Activated CD4-positive, alpha-beta memory T cell treated with anti-CD3 and anti-CD28 coated beads, Interleukin-2, amount 10 ng/mL, durations not matched to agents 7 days and 5 days (primary cell): ENCODE measurements at places on chromosomes 3 and 15.

- H3K36me3 ChIP-seq = no peaks in the 10 kb centered on the region
- DNase-seq = no peak
- H3K4me3 ChIP-seq = no peak overlapping the region
- H3K27me3 ChIP-seq = no peaks in the 10 kb centered on the region
- H3K4me1 ChIP-seq = no peaks in the 10 kb centered on the region
Observed at GRCh38 chr15:47614360-47615011, 102.8 kb upstream of the SEMA6D start.

DNA sequence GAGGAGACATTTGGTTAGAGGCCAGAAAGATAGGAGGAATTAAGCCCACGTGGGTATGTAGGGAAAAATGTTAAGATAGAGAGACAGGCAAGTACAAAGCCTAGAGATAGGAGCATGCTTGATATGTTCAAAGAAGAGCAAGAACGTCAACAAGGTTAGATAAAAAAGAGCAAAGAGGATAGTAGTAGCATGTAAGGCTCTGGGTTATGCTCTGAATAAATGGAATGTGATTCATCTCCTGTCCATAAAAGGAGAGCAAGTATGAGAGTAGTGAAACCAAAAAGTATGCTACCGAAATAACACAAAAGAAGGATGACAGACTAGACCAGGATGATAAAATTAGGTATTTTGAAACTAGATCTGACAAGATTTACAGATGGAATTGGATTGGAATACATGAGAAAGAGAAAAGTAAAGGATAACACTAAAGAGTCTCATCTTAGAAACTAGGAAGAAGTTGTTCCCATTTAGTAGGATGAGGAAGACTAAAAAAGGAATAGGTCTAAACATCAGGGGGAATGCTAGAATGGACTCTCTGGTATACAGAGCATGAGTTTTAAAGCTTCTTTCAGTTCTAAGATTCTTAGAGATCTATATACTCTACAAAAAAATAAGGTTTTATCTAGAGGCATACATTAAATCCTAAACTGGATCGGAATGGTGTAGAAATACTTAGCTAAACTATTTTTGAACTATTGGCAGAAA lies 59.1 kb downstream of the TRPM7 start:
- peaks cover 43% of the 10 kb centered on the region for H3K36me3 ChIP-seq
- peak overlapping the region; percentile 44 for H3K27ac ChIP-seq
- H3K27me3 ChIP-seq = no peaks in the 10 kb centered on the region
- no peak overlapping the region for H3K4me3 ChIP-seq

GRCh38 chr15:90934256-90934948 lies 683 bp upstream of the UNC45A start:
- peak; percentile 92 for DNase-seq
- peak overlapping the region; percentile 96 for H3K27ac ChIP-seq
- H3K4me3 ChIP-seq = peak overlapping the region; percentile 83
- H3K4me1 ChIP-seq = peaks cover 55% of the 10 kb centered on the region
- no peaks in the 10 kb centered on the region for H3K27me3 ChIP-seq
- H3K36me3 ChIP-seq = peaks cover 33% of the 10 kb centered on the region

GRCh38 chr3:155154255-155154654 lies 74.1 kb downstream of the MME start:
- no peaks in the 10 kb centered on the region for H3K27me3 ChIP-seq
- H3K36me3 ChIP-seq = no peaks in the 10 kb centered on the region
- no peak overlapping the region for H3K4me3 ChIP-seq
- no peak overlapping the region for H3K27ac ChIP-seq
- DNase-seq = no peak

- H3K36me3 ChIP-seq = no peaks in the 10 kb centered on the region
- no peak for DNase-seq
- no peaks in the 10 kb centered on the region for H3K27me3 ChIP-seq
Observed at GRCh38 chr3:75396316-75396802, 267.8 kb upstream of the FRG2C start.

DNA sequence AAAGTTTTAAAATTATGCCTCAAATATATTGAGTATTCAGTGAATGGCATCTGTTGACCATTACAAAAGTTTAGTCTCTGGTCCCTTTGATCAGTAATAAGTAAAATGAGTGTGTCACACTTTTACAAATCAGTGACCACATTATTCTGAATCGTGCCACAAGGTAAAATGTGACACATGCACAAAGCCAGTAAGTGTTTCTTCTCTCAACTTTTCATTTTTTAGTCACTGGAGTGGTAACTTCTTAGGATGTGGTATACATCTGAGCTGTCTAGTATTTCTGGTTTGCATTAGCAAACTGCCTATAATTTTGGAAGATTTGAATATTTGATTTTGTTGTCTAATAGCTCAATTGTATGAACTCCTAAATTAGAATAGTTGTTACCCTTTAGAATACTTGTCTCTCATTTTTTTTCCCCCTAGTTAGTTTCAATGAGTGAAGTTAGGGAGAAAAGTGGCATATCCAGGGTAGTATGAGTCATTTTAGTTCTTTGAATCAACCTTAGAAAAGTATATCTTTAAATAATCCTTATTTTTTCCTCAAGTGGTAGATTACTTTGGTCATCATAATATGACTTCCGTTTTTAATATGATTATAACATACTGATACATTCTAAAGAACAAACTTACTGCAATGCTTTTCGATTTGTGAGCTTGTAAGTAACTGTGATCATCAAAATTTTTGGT lies 18.1 kb downstream of the DNAJC13 start:
- no peak for DNase-seq
- peak overlapping the region; percentile 6 for H3K27ac ChIP-seq
- no peaks in the 10 kb centered on the region for H3K27me3 ChIP-seq
- H3K4me3 ChIP-seq = no peak overlapping the region

- peaks cover 28% of the 10 kb centered on the region for H3K27me3 ChIP-seq
- no peaks in the 10 kb centered on the region for H3K4me1 ChIP-seq
- H3K27ac ChIP-seq = no peak overlapping the region
- H3K36me3 ChIP-seq = no peaks in the 10 kb centered on the region
- DNase-seq = no peak
Observed at GRCh38 chr3:24498391-24498790, 3.7 kb upstream of the THRB start.

DNA sequence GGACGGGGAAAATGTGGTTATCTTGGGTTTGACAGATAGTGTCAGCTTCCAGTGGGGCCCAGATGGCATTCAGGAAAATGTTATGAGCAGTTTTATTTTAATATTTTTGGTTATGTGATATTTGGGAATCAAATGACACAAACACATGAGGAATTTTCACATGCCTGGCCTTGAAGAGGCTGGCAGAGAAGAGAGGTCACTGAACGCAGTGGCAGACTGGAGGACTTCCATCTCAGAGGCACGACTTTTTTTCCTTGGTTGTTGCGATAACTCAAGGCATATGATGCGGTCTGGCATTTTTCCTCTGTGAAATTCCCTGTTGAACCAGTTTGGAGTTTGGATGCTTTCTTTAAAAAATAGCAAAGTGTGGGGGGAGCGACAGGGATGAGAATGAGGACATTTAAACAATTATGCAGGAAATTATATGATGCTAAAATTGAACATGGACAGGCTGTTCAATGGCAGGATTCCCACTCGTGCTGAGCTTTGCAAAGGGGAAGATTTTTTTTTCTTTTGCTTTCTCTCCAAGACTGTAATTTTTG lies 36.9 kb upstream of the ARPP21 start:
- H3K27me3 ChIP-seq = no peaks in the 10 kb centered on the region
- DNase-seq = no peak
- no peak overlapping the region for H3K4me3 ChIP-seq
- H3K4me1 ChIP-seq = no peaks in the 10 kb centered on the region
- no peaks in the 10 kb centered on the region for H3K36me3 ChIP-seq

DNA sequence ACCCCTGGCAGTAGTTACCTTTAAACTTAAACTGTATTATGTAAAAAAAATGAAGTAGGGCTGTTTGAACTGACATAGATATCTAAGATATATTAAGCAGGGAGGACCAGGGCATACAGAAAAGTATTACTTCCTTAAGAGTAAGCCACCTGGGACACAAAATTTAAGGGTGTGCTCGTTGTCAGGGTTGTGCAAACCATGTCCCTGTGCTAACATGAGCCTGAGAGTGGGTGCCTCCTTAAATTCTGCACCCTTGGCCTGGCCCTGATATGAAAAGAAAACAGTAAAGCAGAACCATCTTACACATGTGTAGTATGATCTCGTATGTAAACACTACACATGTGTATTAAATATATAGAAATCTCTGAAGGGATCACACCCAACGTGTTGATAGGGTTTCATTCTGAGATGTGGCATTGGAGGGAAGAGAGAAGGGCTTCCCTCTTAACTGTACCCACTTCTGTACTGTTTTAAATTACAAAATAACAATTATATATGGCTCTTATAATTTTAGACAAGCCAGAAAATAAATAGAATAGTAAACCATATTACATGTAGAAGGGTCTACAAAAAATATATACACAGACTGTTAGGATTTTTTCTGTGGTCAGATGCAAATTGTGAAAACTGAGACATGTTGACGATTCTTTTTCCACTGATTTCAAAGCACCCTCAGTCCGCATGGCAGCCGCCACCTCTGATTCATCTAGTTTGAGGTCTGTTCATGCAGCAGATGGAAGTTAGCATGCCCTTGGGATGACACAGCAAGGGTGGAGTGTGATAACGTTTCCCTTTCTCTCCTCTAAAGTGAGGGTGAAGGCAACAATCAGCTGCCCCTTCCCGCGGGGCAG lies 400.8 kb upstream of the PROK2 start:
- H3K4me1 ChIP-seq = peaks cover 2% of the 10 kb centered on the region
- peaks cover 12% of the 10 kb centered on the region for H3K27me3 ChIP-seq
- H3K27ac ChIP-seq = no peak overlapping the region
